ENCODE measurements at places on chromosomes 12 and 14.

- no peak for DNase-seq
Observed at GRCh38 chr12:111154147-111154834, 214.6 kb downstream of the PHETA1 start.

- no peak for DNase-seq
Observed at GRCh38 chr14:55047301-55048053, 4.0 kb upstream of the MAPK1IP1L start.

DNA sequence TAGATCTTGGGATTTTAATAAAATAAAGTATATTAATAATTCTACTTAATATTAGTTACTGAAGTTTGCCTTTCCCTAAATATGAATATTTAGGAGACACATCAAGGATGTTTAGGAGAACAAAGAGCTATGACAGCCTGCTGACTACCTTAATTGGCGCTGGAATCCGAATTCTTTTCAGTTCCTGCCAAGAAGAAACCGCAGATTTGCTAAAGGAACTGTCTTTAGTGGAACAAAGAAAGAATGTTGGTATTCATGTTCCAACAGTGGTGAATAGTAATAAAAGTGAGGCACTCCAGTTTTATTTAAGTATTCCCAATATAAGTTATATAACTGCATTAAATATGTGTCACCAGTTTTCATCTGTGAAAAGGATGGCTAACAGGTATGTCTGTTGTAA is 54.5 kb downstream of the MIS18BP1 start:
- no peak for DNase-seq

- no peak for DNase-seq
Observed at GRCh38 chr12:22481547-22482104, 62.7 kb downstream of the C2CD5 start.

DNA sequence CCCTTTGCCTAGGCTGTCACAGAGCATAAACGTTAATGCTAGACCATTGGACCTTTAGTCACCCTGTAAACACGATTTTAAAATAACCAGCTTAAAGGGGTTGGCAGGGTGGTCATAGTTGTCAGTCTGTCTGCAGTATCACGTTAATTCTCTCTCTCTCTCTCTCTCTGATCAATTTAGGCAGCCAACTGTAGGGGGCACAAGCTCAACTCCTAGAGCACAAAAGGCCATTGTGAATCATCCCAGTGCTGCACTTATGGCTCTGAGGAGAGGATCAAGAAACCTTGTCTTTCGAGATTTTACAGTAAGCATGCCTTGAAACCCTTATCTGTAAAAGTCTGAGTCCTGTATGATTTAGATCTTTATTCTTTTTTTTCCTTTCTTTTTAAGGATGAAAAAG is 97.1 kb downstream of the SCAF11 start:
- no peak for DNase-seq

GRCh38 chr14:23633160-23633701 is 2.9 kb upstream of the DHRS2 start:
- no peak for DNase-seq

DNA sequence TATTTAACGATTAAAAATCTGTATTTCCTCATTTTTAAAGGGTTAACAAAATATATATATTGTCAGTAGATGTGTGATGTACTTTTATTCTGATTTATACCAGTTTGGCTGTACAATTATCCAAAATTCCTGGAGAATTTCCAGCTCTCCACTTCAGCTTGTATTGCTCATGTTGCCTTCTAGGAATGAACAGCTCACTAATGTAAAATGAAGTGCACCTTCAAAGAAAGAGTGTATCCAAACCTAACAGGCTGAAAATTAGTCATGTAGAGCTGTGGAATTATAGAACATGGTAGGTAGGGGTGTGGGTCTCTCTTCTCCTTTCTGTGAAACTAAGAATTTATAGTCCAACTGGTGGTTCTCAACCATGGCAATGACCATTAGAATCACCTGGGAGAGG is 362.0 kb downstream of the ETNK1 start:
- no peak for DNase-seq

DNA sequence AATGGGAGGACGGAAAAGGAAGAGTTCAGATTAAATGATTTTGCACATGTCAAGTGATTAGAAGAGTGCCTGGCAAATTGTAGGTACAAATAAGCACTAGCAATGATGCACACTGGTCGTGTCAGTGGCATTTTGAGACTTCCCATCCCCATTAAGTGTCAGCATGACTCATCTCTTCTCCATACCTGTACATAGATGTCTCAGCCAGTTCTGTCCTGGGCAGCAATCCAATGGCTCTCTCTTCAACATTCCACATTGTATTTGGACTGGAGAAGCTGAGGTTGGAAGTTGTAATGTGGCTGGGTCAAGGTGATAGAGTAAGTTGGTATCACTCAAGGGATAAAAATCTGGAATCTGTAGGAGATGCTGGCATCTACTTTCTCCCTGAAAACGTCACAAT is 742.7 kb downstream of the VRK1 start:
- no peak for DNase-seq

DNA sequence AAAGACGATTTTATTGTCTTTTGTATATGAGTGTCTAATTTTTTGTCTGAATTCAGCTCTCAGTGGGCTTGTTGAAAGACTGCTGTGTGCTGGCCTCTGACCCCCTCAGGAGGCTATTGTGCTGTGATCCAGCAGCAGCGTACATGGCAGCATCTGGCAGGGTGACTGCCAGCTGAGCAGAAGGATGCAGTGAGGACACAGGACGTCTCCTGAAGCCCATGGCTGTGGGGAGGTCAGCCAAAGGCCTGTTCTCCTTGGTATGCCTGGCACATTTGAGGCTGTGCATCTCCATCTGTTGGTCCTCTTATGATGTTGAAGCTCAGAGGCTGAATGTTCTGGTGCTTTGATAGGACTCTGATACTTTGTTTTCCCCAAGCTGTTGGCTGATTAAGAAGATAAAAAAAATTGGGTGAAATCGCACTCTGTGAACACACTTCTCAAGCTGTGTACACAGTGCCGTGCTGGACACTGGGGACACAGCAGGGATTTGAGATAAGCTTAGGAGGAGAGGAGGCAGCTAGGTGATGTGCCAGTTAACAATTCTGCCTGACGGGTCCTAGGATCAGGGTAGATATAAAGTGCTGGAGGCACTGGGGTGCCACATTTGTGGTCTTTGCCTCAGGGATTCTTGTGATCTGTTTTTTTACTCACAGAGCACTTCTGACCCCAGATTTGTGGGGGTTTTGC is 37.5 kb downstream of the EID3 start:
- no peak for DNase-seq

GRCh38 chr12:25100194-25101091 is 94.5 kb downstream of the DNAI7 start:
- no peak for DNase-seq

- no peak for DNase-seq
Observed at GRCh38 chr14:69666690-69667211, 55.4 kb downstream of the SUSD6 start.

- no peak for DNase-seq
Observed at GRCh38 chr12:13405961-13406703, 209.6 kb downstream of the EMP1 start.

- no peak for DNase-seq
Observed at GRCh38 chr12:132061197-132061596, 82.9 kb downstream of the DDX51 start.

GRCh38 chr12:108390495-108391203 is 51.5 kb upstream of the CMKLR1 start:
- DNase-seq, result no peak

GRCh38 chr14:33811721-33812120 is 139.2 kb downstream of the EGLN3 start:
- DNase-seq, result no peak

- DNase-seq, result no peak
Observed at GRCh38 chr14:31582836-31583452, 21.7 kb downstream of the NUBPL start.

- DNase-seq, result no peak
Observed at GRCh38 chr14:88030079-88030478, 25.1 kb downstream of the GPR65 start.

- no peak for DNase-seq
Observed at GRCh38 chr12:111573476-111573875, 25.6 kb downstream of the ATXN2 start.

- no peak for DNase-seq
Observed at GRCh38 chr14:81453166-81453766, 53.1 kb upstream of the STON2 start.

DNA sequence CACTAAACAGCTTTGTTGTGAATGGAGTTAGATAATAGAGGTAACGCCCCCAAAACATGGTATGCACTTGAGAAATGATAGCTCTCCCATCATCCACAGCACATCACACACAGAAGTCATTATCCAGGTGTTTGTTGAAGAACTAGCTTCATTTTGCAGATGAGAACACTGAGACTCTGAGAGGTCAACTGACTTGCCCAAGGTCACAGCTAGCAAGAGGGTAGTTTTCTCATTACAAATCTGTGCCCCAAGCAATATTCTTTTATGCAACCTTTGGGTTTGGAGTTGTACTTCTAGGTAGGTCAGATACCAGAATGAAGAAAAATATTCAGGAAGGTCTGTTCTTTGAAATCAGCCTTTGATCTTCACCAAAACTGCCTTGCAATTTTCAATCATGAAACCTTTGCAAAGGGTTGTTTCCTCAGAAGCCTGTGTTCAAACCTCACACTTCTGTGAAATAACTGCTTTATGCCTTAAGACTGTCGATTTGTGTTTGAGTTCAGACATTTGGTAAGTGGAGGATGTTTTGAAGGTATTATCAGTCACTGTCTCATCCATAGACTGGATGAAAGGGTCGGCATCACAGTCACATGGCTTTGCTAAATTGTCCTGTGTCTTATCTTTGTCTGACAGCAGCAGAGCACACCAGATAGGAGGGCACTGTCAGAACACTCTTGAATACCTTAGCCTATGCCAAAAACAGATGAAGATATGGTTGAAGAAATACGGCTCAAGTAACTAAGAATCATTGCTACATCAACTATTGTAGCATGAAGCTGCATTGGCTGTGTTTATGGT is 233.2 kb upstream of the BTG1 start:
- DNase-seq, result no peak

GRCh38 chr12:104986022-104986941 is at the start of gene NOPCHAP1:
Gene NOPCHAP1 (plus strand): TSS chr12:104986316. CDS start chr12:104986353, 37 bp downstream.
- DNase-seq, result peak; percentile 95

- no peak for DNase-seq
Observed at GRCh38 chr14:22438742-22439141, 150.3 kb downstream of the DAD1 start.

- DNase-seq, result no peak
Observed at GRCh38 chr14:71142375-71143038, 235.2 kb downstream of the PCNX1 start.

DNA sequence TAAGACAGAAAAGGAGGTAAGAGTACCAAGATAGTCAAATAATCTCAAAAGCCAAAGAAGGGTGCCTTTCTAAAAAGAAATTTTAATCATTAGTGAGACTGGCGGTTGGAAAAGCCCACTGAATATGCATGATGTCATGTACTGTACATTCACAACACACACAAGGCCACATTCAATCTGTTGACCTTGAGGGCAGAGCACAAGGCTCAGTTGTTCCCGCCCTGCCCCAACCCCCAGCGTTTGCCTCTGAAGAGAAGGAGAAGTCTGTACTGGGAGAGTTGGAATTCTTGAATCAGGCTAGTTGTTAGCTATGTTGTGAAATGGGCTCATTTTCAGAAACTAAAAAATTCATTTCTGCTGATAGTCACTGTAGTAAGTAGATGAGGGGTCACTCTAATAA is 50.2 kb upstream of the NID2 start:
- no peak for DNase-seq

DNA sequence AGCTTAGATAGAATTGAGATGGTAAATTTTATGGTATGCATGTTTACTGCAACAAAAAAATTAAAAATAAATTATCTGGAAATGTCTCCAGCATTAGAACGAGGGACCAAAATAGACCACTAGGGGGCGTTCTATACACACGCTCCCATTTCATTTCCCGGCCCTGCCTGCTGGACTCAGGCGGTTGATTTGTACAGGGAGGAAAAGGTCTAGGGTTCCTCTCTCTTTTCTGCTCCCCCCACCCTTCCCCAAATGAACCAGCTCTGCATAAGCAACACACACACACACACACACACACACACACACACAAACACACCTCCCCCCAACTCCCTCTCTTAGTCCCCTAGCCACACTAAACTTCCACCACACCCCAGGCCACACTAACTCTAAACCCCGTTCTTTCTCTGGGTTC is 7.8 kb upstream of the DTX1 start:
- DNase-seq, result no peak

DNA sequence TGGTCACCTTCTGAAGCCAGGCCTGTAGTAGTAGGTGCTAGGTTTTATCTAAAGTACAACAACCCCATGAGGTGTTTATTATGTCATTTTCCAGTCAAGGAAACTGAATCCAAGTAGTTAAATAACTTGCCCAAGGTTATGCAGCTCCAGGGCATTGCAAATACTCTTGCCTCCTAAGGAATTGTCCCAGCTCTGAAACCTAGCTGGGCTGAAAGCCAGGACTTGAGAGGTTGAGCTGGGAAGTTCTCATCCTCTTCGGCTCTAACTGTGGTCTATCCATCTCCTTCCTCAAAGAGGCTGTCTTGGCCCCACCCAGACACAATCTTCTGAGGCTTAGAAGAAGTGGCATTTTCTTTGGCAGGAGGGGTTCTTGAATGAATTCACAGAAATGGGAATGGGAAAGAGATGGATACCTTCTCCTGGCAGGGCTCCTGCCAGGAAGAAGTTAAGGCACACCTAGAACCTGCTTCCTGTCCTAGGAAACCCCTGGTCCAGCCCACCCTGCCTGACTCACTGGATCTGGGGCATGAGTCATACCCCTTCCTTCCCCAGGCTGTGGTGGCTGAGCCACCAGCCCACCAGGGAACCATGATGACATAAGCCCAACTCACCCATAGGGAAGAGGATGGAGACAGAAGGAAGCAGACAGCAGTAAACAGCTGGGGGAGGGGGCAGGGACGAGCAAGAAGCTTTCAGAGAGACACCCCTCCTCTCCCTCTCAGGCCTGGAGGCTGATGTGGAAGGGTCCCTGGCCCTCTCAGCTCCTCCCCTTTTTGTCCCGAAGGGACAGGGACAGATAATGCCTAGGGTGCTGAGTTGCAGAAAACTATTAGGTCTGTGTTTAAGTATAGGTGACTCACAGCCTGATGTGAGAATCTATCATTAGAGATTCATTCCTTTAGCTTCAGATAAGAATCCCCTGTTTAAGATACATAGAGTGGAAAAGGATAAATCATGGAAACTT is 2.1 kb upstream of the PLEK2 start:
- DNase-seq, result peak; percentile 70

DNA sequence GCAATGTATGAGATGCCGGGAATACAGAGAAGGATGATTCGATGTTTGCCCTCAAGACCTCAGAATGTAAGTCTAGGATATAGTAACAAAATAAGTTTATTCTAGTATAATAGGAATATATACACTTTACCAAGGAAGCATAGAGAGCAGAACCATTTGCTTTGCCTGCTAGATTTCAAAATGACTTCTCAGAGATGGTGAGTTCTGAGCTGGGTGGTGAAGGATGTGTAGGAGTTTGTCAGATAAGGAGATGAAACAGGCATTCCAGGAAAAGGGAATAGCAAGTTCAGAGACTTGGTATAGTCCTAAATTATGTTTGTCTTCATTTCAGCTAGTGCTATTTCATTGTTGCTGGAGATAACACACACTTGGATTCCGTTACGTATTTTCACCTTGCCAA is 655.9 kb downstream of the DIO2 start:
- DNase-seq, result no peak

- no peak for DNase-seq
Observed at GRCh38 chr12:43914923-43915468, 79.1 kb downstream of the TMEM117 start.

GRCh38 chr14:103057028-103057371 is 349 bp downstream of the CDC42BPB start:
- peak; percentile 84 for DNase-seq
